ENCODE measurements at places on chromosomes 11 and 22.

- peak; percentile 6 for DNase-seq
Observed at GRCh38 chr22:38570779-38571364, 889 bp upstream of the DMC1 start.

GRCh38 chr11:60923800-60924109 is 505 bp upstream of the TMEM132A start:
- DNase-seq: no peak

DNA sequence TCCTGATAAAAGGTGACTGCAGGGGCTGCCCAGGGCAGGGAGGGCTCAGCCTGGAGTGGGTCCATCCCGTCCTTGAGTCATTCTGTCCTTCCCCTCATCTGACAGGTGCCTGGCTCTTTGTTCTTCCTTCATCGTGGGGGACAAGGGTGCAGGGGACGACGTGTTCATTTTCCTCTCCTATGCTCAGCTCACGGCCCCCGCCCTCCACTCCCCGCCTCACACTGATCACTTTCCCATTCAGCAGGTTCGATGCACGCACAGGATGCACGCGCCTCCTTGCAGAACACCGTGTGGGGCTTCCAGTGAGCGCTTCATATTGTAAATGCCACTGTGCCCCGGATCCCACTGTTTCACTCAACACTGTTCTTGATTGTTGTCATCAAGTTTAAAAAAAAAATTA is 32.7 kb upstream of the SHANK2 start:
- no peak for DNase-seq

DNA sequence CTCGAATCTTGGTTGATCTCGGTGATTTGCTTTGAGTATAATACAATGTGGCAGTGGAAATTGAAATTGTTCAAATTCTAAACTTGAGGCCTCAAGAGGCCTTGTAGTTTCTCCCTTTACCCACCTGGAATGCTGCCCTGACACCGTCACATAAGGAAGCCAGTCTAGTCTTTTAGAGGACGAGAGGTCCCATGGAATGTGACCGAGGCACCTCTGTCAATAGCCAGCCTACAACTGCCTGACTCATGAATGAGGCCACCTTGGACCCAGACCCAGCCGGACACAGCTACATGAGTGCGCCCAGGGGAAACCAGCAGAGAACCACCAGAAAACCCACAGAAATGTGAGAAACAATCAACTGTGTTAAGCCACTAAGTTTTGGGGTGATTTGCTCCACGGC is 52.5 kb downstream of the RPL27A start:
- no peak for DNase-seq

DNA sequence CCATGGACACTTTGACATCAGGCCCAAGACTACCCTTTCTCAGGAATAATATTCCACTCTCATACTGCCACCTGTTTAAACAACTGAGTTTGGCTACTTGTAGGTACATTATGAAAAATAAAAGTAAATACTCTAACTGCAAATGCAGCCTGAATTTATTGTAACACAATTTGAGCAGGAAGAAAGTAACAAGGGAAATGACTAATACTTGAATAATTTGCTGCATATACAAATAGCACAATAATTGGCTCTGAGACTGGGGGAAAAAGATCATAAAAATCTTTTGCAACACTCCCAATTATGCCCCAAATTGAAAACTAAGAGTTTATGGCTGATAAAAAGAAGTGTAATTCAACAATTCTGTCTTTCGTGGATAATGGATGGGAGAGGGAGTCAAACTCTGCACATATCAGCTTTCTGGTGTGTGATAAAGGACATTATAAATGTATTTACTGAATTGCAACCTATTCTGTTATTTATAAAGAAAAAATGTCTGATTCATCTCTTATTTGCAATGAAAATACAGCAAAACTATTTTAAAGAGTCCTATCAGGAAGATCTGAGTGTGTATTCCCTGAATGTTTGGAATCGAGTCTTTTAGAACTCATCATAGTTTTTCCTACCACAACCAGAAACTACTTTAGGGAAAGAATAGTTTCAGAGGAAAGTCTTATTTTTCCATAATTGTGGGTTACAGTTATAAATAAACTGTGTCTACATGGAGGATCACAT is 359.0 kb downstream of the JRKL start:
- DNase-seq: no peak

GRCh38 chr22:35479985-35480550 is 60.6 kb upstream of the RASD2 start:
- no peak for DNase-seq

DNA sequence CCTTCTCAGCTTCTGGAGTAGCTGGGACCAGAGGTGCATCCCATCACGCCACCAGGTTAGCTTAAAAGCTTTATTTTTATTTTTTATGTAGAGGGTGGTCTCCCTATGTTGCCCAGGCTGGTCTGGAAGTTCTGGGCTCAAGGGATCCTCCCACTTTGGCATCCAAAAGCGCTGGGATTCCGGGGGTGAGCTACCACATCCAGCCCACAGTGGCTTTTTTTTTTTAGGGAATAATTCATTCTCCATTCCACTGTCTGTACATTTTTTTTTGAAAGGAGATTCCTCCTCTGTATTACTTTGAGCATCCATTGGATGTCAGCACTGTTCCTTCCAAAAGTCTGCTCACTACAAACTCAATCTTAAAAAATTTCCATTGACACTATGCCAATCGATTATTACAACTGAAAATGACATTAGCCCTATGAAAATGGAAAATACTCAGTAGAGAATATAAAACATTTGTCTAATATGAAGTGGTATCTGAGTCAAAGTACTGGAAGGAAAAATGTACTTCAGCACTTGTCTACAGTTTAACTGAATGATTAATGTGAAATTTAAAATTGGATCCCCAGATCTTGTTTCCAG is 1.3 kb upstream of the LPXN start:
- no peak for DNase-seq

GRCh38 chr11:67252831-67253239 is 13.4 kb upstream of the GRK2 start:
- no peak for DNase-seq

DNA sequence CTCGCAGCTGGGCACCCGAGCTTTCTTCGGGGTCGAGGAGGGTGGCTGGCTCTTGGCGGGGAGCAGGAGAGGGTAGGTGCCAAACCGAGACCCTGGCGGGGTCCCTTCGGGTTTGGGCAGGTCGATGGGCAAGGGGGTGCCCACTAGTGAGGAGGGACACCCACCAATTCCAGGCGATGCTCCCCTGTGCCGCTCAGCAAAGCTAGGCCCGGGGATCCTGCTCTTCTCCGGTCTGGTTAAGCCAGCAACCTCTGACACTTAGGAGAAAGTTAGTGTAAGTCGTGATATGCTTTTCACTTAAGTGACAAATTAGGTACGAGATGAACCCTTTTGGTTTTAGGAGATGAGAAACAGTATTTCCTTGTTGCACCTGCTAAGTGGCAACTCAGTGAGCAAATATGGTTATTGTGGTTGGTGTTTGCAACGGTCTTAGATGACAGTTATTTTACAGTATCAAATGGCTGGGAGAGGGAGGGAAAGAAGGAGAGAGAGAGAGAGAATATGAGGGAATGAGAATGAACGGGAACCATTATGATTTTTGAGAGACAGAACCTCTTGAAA is 565 bp downstream of the NUCB2 start:
- DNase-seq: peak; percentile 24

GRCh38 chr22:17629641-17630040 is 1.1 kb upstream of the ATP6V1E1 start:
- DNase-seq: no peak

- no peak for DNase-seq
Observed at GRCh38 chr22:46829941-46830715, 67.7 kb downstream of the TBC1D22A start.

DNA sequence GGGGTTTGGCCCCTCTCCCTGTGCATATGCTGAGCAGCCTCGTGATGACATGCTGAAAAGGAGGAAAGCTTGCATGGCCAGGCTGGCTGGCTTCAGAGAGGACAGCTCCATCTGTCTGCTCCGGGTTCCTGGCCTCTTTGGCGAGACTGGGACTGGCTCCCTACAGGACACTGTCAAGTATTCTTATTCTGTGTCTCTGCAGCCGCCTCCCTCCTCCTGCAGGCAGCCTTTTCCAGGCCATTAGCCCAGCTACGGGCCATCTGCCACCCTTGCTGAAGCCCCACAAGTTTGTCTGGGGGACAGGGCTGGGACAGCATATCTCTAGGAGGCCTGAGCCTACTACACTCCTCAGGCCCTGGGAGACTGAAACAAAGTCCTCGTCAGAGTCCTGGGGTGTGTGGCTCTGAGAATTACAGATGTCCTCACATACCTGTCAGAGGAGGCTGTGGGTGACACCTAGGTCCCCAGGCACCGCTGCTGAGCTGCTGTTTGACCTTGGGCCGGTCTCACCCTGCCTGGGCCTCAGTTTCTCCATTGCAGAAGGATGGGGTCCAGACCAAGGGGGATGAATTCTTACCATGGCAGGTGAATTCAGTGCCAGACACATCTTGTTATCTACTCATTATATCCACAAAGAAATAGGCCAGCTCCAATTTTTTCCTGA is 11.0 kb downstream of the MRGPRG start:
- DNase-seq: no peak

- DNase-seq: no peak
Observed at GRCh38 chr11:18736590-18737148, 10.7 kb upstream of the IGSF22 start.

DNA sequence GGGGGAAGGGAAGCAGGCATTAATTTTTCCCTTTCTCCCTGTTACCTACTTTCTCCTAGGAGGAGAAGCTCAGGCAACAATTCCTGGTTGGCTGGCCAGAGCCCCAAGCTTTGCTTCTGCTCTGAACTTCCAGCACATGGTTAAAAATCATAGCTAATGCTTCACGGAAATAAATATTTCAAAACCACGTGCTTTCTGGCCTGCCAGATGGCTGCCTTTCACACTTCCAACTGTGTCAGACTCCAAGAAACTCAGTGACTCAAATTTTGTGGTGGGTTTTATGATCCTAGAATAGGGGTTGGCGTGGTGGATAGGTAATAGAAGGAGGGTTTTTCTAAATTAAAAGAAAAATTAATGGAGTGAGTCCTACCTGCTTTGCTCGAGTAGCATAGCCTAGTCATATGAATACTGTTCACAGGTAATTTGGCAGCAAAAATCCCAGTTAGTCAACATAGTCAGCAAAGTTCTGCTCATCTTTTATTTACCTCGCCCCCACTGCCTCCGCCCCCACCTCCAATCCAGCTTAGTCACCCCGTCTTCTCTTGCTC is 58.6 kb downstream of the SC5D start:
- no peak for DNase-seq

Data from stimulated activated CD4-positive, alpha-beta T cell treated with anti-CD3 and anti-CD28 coated beads, Interleukin-12 subunit alpha, Interleukin-12 subunit beta, amount 100 ng/mL, for 24 hours (primary cell).